ENCODE measurements at places on chromosomes 1 and 21. TPM values are rescaled to one million over a fixed set of nuclear protein-coding genes. Genes with fewer than 3 reads are reported as not detected.

TIE1 gene
- 0.33 TPM for total RNA-seq

MEX3A gene
- 1.0 TPM for total RNA-seq

FAM72A gene
- 17.5 TPM for total RNA-seq

TP73 gene
- 0.49 TPM for total RNA-seq

CELA2A gene
- not detected for total RNA-seq

DNA sequence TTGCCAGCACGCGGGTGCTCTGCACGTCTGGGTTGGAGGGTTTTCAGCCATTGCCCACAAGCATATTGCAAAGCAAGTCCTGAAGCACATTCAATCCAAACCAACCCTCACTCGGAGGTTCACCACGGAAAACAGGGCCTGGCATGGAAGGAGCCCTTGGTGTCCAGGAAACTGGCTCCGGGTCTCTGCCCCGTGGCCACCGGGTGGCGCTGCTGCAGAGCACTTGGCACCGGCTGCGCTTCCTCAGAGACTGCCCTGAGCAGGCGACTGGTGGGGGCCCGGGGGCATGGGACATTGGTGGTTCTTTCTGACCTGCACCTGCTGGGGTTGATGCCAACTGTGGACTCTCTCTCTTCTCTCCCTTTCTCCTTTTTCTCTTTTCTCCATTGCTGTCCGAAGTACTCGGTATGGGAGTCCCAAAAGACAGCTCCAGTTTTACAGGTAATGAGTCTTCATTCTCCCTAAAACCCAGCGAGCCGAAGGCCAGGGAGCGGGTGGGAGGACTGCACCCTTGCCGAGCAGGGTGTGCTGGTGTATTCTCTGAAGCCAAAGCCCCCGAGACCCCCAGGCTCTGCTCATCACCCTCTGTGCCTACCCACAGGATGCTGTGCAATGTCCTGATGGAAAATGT is 4.1 kb upstream of the KCNAB2 start:
- DNase-seq = peak; percentile 27

GRCh38 chr1:62077821-62078220 is 116.8 kb upstream of the L1TD1 start:
- DNase-seq = no peak

GRCh38 chr1:182596934-182597333 is 7.3 kb downstream of the RGS16 start:
- DNase-seq = no peak

GRCh38 chr1:81549588-81550127 is 251.1 kb upstream of the ADGRL2 start:
- DNase-seq = no peak

DNA sequence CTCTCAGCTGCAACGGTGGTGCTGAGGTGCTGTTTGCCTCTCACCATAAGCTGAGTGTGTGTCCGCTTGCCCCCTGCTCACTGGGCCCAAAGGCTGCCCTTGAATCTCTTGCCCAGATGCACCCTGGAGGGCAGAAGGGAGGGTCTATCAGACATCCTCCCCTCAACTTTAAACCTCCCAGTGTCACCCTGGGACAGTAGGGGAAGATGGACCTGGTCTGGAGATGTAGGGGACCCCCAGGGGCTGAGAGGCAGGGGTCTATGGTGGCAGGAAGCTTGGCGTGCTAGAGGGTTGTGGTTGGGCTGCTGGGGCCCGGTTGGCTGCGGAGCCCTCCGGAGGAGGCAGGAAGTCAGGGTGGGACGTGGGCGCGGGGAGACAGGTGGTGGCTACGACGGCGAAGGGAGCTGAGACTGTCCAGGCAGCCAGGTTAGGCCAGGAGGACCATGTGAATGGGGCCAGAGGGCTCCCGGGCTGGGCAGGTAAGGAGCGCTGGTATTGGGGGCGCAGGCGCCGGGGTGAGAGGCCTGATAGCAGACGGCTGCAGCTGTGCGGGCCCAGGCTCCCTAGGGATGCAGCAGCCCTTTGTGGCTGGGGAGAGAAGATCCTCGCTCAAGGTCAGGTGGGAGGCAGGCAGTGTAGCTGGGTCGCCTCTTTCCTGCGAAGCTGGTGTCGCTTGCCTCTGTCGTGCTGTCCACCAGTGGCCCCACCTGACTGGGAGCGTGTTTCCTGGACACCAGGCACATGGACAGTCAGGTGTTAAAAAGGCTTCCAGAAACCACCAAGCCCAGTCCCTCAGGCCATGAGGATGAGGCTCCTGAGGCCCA is at the start of gene LCK:
TSS of gene LCK (plus strand) at position 373 of the 824 bp plus-strand sequence. CDS start 23,065 bp downstream, outside the sequence.
- peak; percentile 76 for DNase-seq

DNA sequence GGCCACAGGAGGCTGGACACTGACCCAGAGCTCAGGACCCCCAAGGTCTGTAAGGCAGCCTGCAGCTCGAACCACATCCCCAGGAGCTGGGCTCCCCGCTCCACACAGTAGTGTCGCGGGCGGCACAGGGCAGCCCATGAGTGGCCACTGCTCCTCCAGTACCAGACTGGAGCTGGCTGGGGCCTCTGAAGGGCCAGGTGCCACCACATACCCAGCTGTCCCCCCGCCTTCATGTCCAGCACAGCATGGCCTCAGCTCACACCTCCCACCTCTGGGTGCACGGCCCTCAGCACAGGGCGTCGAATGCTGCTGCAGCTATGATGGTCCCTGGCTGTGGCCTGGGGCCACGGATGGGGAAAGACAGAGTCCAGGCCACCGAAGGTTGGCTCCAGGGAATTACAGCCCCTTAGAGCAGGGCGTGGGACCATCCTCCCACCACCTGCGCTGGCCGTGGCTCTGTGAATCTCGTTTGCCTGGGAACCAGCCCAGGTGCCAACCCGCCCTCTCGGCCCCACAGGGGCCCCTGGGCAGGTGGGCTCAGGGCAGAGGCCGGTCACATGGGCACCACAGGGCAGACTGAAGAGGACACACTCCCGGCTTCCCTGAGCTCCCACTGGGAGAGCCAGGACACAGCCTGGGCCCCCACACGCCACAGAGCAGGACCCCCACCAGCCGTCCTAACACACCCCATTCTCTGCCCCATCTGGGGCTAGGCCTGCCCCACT is 2.1 kb upstream of the TNFRSF4 start:
- no peak for DNase-seq

GRCh38 chr1:218502383-218502782 is 157.2 kb downstream of the TGFB2 start:
- no peak for DNase-seq

GRCh38 chr1:73910466-73910865 is 287.5 kb downstream of the LRRIQ3 start:
- no peak for DNase-seq

GRCh38 chr1:227896710-227897655 is 50.7 kb downstream of the WNT9A start:
- DNase-seq = no peak

GRCh38 chr21:20023193-20023592 is 975.0 kb upstream of the NCAM2 start:
- DNase-seq = no peak

DNA sequence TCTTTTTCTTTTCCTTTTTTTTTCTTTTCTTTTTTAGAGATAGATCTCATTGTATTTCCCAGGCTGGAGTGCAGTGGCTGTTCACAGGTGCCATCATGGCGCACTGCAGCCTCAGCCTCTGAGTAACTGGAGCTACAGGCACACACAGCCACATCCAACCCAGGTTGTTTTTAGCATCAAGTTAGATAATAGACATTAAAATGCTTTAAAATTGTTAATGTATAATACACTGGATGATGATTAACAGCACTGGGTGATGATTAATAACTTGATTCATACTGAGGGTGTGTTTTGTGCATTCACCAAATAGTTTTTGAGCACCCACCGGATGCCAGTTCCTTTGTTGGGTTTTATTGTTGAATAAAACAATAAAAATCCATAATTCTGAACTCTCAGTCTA is 75.2 kb downstream of the BEND5 start:
- no peak for DNase-seq

GRCh38 chr1:20291645-20292084 is 990 bp downstream of the VWA5B1 start:
- no peak for DNase-seq

DNA sequence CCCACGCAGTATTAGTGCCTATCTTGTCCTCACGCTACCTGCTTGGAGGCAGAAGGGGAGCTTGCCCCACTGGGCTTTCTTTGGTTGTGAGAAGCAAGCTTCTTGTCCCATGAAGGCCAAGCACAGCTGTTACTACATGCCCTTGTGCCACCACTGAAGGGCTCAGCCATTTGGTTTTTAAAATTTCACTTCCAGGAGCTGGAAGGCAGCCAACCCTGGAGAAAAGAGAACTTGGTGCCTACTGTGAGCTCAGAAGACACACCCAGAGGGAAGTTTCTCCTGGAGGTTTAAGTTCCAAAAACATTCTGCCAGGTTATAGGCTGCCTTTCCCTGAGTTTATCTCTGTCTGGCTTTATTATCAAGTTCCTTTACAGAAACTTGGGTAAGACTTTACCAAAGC is 187.4 kb downstream of the SLC35F3 start:
- no peak for DNase-seq

DNA sequence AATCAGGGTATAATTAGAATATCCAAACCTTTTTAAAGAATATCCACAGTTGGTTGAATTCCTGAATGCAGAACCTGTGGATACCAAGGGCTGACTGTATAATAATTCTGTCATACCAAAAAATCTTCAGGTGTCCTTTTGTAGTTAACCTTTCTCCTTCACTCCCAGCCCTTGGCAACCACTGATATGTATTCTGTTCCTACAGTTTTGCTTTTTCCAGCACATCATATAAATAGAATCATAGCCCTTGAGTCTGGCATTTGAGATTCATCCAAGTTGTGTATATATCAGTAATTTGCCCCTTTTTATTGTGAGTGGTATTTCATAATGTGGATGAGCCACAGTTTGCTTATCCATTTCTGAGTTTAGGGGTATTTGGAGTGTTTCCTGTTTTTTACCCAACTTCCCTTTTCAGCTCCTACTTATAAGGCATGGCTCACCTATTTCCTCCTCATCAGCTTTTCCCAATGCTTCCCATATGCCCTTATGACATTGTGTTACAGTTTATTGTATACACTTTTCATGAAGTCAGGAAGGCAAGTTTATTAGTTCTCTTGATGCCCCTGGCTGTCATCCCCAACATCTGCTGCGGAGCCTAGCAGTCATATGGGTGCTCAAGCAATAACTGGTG is 35.0 kb upstream of the AGO1 start:
- DNase-seq = no peak

GRCh38 chr1:33344896-33345560 is 24.1 kb upstream of the A3GALT2 start:
- DNase-seq = no peak

GRCh38 chr1:72186733-72187307 is 95.5 kb downstream of the NEGR1 start:
- DNase-seq = no peak

GRCh38 chr1:45051005-45051772 is 39.1 kb downstream of the UROD start:
- no peak for DNase-seq

DNA sequence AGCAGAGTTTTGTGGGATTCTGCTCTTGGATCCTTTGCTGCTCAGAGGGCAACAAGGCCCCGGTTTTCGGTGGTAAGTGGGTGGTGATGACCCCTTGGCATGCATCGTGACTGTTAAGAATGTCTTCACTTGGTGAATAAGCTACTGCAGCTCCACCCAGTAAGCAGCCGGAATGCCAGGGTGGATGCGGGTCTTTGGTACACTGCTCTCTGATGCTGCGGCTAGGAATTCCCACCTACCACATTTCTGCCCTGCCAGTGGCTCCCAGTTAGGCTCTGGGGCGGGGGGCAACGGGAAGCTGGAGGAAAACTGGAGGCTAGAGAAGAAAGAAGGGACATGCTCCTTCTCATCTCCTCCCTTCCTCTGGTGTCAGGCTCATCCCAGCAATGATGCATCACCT is 180.4 kb upstream of the GALNT2 start:
- DNase-seq = no peak

DNA sequence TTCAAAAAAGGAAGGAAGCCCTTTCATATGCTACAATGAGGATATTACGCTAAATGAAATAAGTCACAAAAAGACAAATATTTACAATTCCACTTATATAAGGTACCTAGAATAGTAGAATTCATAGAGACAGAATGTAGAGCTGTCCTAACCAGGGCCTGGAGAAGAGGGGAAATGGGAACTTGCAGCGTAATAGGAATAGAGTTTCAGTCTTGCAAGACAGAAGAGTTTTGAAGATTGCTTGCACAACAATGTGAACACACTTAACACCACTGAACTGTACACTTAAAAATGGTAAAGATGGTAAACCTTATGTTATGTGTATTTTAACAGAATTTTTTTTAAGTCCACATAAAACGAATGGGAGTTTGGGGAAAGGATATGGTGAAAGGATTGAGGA is 2.9 kb downstream of the CD1B start:
- DNase-seq = no peak

DNA sequence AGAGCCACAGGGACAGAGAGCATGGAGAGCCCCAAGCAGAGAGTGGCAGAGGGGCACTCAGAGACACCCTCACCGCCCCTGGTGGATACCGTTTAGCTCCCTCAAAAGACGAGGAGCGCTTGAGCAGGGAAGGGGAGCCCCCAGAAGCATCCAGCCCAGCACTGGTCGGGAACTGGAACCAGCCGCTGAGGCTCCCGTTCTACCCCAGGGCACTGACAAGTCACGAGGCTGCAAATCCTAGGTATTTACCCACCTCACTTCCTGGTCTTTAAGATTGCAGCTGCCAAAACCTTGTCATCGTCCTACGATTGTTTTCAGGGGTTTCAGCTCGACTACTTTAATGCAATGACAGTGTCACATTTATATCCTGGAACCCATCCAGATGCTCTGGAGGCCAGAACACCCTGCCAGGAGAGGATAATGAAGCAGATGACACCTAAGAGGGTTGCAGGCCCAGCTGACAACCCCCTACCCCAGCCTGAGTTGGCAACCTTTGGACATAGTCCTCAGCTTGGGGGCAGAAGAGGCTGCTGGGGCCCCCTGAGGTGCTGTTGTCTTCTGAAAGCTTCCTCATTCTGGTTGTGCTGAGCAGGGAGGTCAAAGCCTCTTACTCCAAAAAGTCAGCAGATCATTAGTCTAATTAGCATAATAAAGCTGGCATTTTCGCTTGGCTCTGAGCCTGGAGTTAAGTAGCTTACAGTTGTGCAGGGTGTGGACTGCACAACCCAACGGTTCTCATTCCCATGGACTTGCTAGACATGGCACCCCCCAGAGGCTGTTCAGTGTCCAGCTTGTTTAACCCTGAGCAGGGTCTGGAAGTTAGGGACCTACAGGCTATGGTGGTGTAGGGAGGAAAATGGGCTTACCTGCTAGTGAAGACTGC is 20.6 kb upstream of the BACE2 start:
- no peak for DNase-seq

- no peak for DNase-seq
Observed at GRCh38 chr1:221451741-221452140, 290.1 kb downstream of the DUSP10 start.

GRCh38 chr1:3074297-3074741 is 5.3 kb downstream of the PRDM16 start:
- no peak for DNase-seq

Measured in CD8-positive, alpha-beta memory T cell (primary cell).